ENCODE measurements at places on chromosomes 3 and 15. TPM values are rescaled to one million over a fixed set of nuclear protein-coding genes. Genes with fewer than 3 reads are reported as not detected.

DNA sequence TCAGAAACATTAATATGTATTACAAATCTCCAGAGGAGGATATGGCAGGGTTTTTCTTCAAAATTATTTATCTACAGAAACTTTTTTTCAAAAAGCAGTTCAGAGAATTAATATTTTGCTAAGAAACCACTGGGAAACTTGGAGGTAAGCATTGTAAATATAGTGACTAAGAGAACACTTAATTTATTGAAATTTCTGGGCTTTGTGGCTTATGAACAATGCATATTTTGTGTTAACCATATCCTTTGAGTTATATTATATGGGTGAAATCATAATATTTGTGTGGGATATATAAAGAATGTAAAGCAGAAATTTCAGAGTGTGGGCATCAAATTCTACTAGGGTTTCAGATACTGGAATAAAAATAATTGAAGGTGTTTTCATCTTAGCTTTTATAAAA lies 1059.2 kb downstream of the ZPLD1 start:
- DNase-seq, result no peak

DNA sequence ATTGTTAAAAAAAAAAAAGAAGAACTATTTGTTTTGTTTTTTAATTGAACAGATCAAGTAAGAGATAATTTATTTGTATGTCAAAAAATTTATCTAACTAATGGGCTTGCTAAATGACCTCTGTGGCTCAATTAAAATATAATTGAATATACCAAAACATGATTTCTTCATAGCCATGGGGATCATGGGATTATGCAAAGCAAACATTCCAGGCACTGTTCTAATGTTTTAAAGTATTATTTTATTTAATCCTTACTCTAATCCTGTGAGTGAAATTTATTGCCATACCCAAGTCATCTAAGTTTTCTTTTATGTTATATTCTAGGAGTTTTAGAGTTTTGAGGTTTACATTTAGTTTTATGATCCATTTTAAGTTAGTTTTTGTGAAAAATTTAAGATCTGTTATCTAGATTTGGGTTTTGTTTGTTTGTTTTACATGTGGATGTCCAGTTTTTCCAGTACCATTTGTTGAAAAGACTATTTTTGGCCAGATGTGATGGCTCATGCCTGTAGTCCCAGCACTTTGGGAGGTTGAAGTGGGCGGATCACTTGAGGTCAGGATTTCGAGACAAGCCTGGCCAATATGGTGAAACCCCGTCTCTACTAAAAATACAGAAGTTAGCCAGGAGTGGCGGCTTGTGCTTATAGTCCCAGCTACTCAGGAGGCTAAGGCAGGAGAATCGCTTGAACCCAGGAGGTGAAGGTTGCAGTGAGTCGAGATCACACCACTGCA lies 52.3 kb upstream of the CNOT10 start:
- no peak for DNase-seq

- no peak for DNase-seq
Observed at GRCh38 chr15:42577514-42578031, 2.2 kb downstream of the STARD9 start.

GRCh38 chr15:43378601-43379000 lies 7.7 kb downstream of the TUBGCP4 start:
- DNase-seq, result no peak

- DNase-seq, result no peak
Observed at GRCh38 chr15:25990220-25990619, 127.1 kb upstream of the ATP10A start.

- DNase-seq, result no peak
Observed at GRCh38 chr3:69052472-69052898, 352 bp upstream of the TMF1 start.

DNA sequence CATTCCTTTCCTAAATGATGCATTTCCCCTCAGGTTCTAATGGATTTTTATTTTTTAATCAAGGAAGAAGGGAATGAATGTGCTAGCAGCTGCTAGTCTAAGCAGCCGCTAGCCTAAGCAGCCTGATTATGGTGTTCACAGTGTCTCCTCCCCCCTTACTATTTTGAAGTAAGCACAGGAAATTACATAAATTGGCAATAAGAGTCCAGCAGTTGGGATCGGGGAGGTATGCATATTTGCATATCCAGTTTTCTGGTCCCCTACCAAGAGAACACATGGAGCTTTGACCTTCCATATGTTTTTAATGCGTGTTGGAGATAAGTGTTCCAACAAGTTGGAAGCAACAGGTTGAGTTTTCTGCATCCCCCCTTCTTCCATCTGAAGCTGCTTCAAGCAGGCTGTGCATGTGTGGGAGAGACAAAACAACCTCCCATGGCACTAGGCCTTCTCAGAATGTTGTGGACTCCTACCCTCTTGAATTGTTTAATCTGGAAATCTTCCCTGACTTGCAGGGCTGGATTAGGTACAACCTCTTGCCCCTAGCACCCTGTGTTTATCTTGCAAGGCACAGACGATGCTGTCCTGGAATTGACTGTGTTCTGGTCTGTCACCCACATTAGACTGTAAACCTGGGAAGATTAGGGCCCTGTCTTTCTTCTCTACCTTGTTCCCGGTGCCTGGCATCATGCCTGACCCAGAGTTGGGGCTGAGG lies 124.8 kb upstream of the LRIG1 start:
- DNase-seq, result no peak

The CSPG5 gene
- 0.48 TPM for total RNA-seq

The SYNPR gene
- not detected for total RNA-seq
